Esophagus squamous epithelium (tissue), 5 donors: ENCODE measurements at places on chromosomes 12 and 14.

GRCh38 chr14:91339671-91340369, 77.8 kb downstream of the CCDC88C start:
- no peak for DNase-seq

- no peak for DNase-seq
Observed at GRCh38 chr14:81819344-81819743, 285.7 kb upstream of the SEL1L start.

DNA sequence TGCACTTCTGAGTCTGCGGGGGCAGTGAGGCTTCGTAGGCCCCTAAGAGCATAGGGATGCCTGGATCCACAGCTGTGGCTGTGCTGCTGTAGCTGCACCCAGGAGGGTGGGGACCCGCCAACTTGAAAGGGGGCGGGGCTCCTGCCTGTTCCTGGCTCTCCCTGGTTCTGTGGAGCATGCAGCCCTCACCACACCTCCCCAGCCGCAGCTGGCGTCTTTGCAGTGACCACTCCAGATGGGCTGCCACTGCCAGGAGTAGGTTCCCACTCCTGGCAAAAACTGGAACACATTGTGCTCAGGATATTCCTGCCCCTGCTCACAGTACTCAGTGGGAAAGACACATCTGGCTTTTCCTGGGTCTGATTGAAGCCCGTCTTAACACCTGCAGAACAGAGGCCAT, 35.8 kb downstream of the TIMELESS start:
- DNase-seq: no peak

GRCh38 chr14:58919217-58919616, 269.2 kb upstream of the DAAM1 start:
- no peak for DNase-seq

- no peak for DNase-seq
Observed at GRCh38 chr12:65800937-65801336, 23.3 kb upstream of the HMGA2 start.

- no peak for DNase-seq
Observed at GRCh38 chr12:53975064-53975471, 314 bp upstream of the HOTAIR start.

DNA sequence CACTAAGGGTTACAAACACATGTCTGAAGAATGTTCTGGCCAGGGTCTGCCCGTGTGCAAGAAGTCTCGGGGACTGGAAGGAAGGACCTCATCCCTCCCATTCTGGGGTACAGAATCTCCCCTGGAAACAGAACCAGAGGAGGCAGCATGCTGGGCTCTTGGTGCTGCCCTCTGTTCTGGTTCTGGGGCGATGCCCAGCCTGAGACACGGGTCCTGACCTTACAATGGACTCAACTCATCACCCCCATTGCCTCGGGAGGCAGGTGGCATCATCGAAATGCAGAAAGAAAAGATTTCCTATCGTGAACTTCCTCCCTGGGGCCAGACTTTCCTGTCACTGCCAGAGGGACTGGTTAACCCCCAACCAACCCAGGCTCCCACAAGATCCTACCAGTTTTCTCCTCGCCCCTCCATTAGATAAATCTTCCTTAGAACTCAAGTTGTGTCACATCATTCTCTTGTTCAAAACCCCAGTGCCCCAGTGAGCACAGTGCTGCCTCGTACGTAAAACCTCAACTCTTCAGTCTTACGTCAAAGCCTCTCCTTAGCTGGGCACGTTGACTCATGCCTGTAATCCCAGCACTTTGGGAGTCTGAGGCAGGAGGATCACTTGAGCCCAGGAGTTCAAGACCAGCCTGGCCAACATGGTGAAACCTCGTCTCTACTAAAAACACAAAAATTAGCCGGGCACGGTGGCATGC, 52.1 kb downstream of the PSMA6 start:
- DNase-seq: no peak

- no peak for DNase-seq
Observed at GRCh38 chr14:94970941-94971730, 186.2 kb downstream of the DICER1 start.

DNA sequence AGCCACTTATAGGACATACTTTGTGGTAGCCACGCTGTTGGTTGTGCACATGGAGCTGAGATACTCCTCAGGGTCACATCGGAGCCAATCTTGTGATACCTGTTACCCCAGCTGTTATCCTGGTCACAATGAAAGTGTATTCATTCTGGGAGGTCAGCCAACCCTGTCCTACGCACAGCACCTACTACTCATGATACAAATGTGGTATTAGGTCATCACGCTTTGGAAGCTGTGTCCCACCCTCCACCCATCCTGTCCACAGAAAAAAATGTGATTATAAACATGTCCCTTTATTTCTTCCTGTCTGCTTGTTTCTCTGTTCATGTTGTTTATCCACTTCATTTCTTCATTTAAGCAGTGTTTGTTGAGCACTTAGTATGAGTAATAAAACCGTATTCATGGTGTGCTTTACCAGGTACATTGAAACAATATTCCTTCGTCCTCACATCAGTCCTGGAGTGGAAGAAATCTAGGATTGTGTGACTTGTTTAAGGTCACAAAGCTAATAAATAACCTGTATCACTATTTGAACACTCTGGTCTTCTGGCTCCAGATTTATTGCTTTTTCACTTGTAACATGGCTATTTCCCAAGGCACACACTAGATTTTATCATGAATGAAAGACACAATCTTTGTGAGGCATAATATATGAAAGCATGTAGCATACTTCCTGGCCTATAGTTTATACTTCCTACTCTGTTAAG, 73.1 kb downstream of the DERA start:
- DNase-seq: no peak

DNA sequence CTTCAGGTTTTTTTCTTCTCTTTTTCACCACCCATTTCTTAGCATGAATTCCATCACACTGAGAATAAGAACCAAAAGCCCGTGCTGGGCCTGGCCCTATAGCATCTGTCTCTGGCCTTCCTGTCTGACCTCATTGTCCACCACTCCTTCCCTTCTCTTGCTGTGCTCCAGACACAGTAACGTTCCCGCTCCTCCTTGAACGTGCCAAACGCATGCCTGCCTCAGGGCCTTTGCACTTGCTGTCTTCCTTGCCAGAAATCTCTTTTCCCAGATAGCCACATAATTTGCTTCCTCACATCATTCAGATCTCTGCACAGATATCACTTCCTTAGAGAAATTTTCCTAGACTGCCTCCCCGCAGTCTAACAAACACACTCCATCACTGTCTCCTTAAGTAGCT, 119.6 kb upstream of the CPSF6 start:
- no peak for DNase-seq

- no peak for DNase-seq
Observed at GRCh38 chr12:19434538-19434937, 4.8 kb upstream of the AEBP2 start.

DNA sequence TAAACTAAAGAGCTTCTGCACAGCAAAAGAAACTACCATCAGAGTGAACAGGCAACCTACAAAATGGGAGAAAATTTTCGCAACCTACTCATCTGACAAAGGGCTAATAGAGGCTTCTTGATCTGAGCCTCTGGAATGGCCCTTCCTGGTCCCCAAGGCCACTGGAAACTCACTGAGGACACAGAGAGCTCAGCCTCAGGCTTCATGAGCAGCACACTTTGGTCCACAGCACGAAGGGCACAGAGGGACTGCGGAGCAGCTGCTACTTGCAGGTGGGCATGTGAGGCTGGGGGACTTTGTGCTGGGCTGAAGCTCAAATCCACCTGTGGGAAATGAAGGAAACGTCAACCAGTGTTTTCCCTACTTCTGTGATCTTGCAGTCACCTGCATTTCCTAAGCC, 27.4 kb downstream of the PZP start:
- DNase-seq: no peak

DNA sequence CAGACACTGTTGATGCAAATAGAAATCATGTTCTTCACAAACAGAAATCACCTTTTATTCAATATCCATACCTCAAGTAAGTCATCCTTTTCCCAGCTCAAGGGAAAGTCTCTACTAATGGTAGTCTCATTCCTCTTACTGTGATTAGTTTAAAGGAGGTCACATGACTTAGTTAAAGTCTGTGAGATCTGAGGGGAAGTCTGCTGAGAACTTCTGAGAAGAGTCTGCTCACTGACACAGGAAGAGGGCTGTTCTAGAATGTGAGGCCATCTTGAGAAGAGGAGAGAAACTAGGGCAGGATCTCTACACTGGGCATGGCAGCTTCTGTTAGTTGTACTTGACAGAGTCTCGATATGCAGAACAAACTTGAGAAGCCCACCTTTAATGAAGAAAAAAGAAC, 146.8 kb downstream of the C12orf42 start:
- no peak for DNase-seq
